ENCODE measurements at places on chromosomes 6 and 20.

- DNase-seq: no peak
Measured at GRCh38 chr6:56890683-56891429, 64.1 kb upstream of the BEND6 start.

DNA sequence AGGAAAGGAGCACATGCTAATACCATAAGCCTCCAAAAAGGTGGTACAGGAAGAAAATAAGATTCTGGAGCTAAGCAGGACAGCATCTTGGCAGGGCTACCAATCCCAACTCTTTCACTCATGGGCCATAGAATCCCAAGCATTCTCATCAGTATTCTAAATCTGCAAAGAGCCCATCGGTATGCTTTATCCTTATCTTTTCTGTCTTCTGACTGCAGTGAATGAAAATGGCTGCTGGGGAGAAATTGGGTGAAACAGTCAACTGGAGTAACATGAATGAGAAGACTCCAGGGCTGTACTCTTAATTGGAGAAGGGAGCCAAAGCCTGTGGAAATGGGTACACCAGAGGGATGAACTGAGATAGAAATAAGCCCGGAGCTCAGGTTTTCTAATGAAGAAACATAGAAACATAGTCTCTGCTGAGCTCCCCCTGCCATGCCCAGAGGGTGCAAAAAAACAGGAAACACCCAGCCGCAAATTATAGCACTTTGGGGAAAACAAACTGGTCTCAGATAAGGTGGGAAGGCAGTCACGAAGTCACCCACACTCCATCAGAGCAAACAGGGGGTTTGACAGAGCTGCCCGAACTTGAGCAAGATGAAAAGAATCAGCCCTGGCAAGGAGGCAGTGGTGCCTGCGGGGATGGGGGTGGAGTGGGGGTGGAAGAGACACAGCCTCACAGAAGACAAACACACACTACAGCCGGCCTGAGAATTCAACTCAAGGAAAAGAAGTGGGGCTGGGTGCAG, 35.4 kb upstream of the E2F3 start:
- DNase-seq: peak; percentile 26

DNA sequence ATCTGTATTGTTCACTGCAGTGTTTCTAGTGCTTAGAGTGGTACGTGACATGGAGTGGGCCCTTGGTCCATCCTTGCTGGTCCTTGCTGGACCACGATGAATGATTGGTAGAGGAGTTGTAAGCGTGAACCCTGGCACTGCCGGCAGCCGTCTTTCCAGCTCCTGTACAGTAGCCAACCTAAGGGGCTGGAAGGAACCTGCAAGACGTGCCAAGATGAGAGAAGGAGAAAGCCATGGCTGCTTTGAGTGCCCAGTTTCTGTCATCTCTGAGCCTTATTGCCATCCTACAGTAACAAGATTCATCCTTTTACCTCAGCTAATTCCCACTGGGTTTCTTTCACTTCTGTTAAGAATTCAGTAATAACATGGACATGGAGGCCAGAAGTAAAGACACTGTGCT, 5.9 kb downstream of the DHX35 start:
- DNase-seq: no peak

- DNase-seq: peak; percentile 58
Measured at GRCh38 chr20:16574656-16575355, 1.6 kb upstream of the KIF16B start.

DNA sequence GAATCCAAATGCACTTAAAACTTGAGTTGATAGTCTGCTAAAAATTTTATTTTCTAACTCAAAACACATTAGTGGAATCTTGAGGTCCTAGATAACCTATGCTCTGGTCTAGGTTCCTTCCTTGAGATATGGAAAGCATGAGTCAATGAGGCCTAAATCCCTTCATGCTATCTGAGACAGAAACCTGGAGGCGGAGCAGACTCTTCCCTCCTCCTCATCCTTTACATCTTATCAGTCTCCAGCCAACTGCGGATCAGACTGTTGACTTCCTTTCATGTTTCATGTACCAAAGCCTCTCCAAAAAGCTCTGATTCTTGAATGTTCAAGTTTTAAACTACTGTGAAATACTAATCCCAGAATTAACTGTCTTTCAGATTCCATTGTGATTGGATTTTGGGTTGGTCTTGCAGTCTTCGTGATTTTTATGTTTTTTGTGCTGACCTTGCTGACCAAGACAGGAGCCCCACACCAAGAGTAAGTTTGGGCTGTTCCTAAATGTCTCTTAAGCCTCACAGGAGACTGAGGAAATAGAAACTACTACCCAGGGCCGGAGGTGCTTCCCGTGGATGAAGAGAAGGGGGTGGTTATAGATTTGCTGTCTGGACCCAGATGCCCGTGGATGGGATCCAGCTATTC, 29.1 kb downstream of the MRAP2 start:
- DNase-seq: no peak

- peak; percentile 29 for DNase-seq
Measured at GRCh38 chr6:166253778-166254204, 54.4 kb downstream of the PRR18 start.

DNA sequence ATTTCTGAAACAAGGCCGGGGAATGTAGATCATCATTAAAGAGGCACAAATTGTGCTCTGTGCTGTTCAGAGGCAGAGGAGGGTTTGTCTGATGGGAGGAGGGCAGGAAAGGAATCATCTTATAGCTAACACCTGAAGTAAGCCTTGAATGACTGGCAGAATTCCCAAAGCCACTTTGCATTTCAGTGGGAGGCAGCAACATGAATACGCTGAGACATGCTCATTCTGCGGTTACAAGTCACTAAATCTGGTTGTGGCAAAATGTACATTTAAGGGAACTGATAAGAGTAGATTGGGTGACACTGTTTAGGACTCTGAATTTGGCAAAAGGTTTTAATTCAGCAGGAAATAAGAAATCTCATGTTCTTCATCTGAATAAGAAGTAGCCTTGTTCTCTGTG, 4.4 kb upstream of the COL19A1 start:
- DNase-seq: no peak

- no peak for DNase-seq
Measured at GRCh38 chr20:8647961-8648441, 420.9 kb upstream of the PLCB4 start.

DNA sequence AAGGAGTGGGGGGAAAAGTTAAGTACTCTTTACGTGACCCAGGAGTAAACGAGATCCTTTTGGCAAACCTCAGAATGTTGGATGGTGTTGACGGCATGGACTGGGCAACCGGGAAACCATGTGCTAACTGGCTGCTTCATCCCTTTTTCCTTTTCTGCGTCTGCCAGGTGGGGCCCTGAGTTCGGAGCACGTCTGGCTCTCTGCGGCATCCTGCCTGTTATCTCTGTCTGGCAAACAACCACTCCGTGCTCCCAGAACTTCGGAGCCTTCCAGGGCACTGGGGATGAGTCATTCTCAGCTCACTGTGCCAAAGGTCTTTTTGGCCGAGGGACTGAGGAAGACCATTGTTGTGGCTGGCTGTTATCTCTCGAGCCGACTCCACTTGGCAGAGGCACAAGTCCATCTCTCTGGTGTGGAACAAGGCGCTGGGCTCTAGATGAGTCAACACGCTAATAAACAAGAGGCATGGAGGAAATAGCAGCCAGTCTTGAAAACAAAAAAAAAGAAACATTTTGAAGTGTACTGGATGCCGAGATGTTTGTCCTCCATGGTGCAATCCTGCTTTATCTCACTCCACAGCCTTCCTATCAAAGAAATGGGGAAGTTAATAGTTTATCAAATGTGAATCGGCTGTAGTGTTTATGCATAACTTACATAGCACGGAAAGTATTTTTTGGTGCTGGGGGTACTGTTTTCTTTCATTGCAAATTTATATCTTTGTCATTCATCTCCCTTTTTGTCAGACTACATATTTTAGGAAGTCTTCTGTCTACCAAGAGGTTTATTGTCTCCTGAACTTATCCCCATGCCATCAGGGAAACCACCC, 64.6 kb upstream of the TXNDC5 start:
- DNase-seq: no peak

- DNase-seq: no peak
Measured at GRCh38 chr6:23446469-23446967, 679.5 kb upstream of the NRSN1 start.

GRCh38 chr6:112204350-112204706, 50.0 kb downstream of the LAMA4 start:
- DNase-seq: no peak

DNA sequence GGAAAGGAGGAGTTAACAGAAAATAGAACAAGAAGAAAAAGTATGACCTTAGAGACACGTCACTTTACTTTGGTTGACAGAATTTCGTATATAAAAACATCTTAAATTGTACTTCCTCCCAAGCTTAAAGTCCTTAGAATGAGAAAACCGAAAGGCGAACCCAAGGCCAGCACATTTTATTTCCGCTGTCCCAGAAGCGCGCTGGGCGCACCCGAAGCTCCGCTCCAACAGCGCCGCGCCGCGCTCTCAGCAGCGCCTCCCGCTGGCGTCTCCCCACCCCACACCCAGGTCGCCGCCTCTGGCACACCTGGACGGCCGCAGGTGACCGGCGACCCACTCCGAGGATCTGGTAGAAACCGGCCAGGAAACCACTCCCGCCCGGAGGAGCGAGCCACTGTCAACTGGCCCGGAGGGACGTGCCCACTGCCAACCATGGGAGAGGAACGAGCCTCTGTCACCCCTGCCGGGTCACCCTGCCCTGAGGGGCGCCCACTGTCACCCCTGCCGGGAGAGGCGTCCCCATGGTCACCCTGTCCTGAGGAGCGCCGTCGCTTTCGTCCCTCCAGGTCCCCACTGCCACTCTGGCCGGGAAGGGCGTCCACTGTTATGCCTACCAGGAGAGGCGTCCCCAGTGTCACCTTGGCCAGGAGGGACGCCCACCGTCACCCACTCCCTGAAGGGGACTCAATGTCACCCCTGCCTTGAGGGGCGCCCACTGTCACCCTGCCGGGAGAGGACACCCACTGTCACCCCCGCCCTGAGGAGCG, 824 bp downstream of the MPC1 start:
- DNase-seq: peak; percentile 64

DNA sequence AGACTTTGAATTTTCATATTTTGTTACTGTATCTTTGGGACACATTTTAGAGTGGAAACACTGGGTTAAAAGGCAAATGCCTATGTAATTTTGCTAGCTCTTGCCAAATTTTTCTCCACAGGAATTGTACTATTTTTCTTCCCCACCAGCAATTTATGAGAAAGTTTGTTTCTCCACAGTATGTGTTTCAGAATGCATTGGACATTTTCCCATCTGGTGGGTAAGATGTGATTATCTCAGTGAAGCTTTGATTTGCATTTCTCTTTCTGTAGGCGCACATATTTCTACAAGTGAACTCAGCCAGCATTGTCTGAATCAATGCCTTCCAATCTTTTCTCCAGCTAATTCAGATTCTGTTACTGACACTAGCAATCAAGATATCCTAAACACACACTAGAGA, 157.8 kb downstream of the RCAN2 start:
- DNase-seq: no peak

- no peak for DNase-seq
Measured at GRCh38 chr20:8401556-8401955, 269.5 kb downstream of the PLCB1 start.

DNA sequence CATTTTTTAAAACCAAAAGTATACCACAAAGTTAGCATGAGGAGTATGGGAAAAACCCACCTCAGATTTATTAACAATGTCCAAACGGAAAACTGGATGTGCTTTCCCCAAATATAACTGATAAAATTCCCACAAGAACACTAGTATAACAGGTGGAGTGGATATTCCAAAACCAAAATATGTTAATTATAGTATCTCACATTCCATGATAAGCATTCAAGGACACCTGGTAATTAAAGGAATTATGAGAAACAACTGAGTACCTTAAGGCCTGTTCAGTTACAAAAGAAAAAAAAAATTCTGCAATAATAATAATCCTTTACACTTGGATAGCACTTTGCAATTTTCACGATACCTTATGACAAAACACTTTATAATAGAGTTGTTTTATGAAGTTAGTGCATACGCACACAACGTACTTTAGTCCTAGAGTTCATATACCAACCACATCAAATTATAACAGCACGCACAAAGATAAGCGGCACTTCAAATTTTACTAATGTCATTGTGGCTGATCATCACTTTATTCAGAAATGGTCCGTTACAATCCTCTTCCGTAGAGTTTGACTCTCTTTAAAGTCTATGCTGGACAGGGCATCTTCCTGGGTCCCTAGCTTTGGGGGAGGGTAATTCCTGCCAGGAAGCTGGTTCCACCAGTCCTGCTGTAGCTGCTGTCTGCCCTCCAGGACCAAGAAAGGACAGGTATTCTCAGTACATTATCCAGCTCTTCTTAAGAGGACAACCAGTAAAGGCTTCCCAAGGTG, 1.7 kb downstream of the CDK19 start:
- no peak for DNase-seq

DNA sequence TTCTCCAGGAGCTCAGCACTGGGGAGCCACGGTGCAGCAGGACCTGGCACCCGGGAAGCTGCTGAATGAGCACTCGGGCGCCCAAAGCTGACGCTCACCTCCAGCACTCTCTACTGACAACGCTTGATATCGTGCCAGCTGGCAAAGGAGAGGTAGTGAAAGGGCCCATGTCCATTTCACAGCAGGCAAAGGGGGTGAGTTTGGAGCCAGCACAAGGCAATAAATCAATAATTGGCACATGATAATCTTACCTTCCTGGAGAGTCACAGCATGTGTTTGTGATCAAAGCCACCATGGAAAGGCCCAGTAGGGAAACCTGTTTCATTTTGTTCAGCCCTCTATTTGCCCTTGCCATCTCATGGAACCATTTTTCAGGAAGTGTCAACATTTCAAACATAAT, 23.3 kb upstream of the SMIM26 start:
- no peak for DNase-seq

DNA sequence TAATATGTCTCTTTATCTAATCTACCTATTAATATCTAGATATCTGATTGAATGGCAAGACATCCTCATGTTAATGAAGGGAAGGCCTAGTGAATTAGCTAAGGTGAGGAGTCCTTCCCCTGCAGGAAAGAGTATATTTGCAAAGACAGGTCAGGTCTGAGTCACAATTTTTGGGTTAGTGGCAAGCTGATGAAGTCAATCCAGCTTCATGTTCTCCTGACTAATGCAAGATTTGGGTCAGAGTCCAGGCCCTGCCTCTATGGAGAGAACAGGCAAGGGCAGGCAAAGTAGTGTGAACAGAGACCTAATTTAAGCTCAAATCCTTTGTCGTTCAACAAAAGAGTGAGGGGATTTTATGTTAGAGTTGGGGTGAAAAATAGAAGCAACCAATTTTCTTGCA, 496.7 kb downstream of the BMP2 start:
- no peak for DNase-seq

GRCh38 chr20:14597206-14597715, 259.8 kb upstream of the FLRT3 start:
- no peak for DNase-seq

DNA sequence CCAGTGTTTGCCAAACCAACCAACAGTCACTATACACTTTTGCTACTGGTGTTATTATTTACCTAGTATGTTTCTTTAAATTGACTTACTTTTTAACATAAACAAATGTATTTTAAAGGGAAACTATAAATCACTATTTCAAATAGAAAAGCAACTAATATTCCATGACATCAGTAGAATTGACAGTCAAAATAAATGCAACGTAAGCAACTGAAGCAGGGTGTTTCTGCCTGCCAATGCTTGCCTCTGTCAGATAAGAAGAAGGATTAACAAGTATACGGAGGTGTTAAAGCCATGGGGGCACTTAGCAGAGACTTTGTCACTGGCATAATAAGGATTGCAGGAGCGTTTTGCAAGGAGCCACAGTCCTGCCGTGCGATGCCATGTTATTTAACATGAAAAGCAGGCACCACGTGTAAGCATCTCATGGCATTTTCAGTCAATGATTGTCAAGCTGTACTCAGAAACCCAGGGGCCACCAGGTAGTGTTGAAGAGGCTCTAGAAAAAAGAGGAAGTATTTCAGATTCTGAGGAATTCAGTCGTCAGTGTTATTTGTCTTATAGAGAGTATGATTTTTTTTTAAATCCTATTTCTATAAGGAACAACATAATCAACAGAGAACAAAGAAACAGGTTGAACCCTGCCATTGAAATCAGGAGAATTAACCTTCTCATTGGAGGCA, 131.7 kb downstream of the BFSP1 start:
- no peak for DNase-seq
